ENCODE measurements at places on chromosomes 13 and 19.

DNA sequence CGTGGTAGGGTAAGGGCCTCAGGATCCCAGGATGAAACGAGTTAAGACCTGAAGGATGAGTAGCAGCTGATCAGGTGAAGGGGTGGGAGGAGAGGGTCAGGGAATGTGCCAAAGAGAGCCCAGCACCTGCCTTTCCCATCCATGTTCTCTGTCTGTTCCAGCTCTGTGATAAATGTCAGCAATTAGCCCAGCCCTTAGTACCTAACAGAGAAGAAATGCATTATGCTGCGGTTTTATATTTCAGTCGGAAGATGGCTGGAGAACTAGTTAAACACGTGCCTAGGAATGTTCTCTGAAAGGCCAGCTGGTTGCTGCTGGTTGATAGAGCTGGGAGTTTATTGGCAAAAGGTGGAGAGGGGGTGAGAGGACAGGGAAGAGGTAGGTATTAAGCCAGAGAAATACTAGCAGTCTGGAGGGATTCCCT, 268.2 kb downstream of the SHISA2 start:
- DNase-seq = no peak

- peak; percentile 48 for DNase-seq
Observed at GRCh38 chr19:2034729-2035589, 16.1 kb downstream of the MKNK2 start.

DNA sequence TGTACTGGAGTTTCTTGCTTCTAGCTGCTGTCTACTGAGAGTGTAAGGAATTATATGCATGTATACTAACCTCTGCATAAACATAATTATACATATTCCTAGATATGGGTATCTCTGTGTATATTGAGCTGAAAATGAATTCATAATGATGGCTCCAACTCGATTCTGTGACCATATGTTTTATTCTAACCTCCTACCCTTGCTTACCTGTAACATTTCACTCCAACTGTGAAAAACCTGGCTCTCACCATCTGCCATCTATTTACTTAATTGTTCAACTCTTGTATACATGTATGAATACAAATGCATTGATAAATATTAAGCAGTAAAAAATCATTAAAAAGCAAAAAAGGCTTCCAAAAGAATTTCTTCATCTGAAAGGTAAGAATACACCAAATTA, 1729.5 kb upstream of the SPRY2 start:
- DNase-seq = no peak

DNA sequence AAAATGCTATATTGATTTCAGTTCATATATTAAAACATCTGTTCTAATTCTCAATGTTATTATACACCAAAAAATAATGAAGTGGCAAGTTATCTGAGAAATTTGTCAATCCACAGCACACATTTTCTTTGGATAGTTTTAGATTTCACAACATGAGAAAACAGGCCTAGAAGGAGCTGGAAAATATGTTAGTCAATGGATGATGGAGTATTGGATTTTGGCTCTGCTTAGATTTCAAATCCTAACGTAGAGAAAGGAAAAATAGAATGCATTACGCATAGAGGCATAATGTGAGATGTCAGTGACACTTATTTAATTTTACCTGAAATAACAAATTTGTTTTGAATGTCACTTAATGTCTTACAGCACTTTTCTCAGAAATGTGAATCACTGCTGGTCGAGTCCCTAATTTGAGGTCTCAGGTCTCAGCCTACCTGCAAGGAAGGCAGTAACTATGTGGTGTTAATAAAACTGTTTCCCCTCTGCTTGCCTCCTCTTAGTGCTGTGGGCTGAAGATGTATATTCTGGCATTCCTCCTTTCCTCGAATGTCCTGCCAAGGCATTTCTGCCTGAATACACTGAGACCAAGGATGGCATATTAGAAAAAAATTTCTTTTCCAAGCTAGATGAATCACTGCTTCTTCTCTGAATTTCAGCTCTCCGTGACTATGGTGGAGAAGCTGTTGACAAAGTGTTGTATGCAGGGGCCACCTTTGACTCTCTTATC, 232.4 kb downstream of the POSTN start:
- no peak for DNase-seq

GRCh38 chr19:17510220-17510993, 1.0 kb upstream of the PGLS start:
- no peak for DNase-seq

GRCh38 chr19:20999731-21000352, 20.6 kb upstream of the ZNF430 start:
- DNase-seq = peak; percentile 96

DNA sequence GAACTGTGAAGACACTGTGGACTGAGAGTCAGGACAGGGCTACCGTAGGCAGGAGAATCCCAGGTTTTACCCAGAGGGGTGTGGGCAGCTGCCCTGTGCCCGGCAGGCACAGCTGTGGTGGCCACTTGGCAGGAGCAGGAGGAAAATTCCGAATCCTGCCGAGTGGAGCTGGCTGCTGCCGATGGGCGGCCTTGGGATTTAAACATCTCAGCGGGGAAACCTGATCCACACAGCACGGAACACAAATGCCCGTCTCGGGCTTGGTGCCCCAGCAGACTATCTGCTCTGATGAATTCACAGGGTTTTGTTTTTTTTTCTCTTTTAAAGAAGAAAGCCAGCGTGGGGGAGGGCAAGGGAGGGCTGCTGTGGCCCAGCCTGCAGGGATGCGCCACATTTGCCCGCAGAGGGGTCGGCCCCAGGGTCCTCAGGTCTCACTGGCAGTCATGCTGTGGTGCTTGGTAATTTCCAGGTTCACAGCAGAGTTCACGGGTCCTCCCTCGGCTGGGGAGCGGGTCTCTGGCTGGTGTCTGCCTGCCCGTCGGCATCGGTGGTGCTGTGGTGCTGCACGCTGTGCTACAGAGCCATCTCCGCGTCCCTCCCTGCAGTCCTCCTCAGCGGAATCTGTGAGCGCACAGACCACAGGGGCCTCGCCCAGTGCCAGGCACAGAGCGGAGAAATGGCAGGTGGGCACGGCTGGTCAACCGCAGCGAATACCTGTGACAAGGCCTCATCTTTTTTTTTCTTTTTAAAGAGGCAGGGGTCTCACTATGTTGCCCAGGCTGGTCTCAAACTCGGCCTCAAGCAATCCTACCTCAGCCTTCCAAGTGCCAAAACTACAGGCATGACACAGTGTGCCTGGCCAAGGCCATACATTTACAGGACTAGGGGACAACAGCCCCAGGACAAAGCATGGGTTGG, 28.1 kb downstream of the MPND start:
- no peak for DNase-seq

DNA sequence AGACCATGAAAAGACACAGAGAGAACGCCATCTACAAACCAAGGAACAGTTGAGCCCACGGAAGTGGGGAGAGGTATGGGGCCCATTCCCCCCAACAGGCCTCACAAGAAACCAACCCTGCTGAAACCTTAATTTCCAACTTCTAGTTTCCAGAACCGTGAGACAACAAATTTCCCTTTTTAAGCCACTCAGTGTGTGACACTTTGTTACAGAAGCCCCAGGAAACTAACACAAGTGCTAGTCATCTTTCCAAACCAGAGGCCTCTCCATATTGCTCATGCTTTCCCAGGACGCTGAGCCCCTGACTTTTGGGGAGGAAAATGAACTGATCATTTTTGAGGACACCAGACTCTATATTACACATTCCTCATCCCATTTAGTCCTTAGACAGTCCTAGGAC, 186.8 kb downstream of the NUFIP1 start:
- DNase-seq = no peak

DNA sequence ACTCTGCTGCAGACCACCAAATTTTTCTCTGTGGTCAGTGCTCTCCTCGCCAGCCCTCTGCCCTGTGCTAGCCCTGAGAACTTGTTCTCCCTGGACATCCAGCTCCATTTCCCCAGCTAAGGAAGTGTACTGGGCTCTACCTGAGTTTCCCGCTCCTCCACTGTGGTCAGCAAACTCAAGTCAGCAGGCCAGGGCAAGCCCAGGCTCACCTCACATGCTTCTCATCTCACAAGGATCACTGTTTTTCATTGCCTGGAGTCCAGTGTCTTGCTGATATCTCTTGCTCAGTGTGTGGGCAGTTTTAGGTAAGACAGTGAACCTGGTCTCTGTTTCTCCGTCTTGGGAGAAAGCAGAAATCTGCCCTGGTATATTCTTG, 201.4 kb downstream of the FOXO1 start:
- no peak for DNase-seq

DNA sequence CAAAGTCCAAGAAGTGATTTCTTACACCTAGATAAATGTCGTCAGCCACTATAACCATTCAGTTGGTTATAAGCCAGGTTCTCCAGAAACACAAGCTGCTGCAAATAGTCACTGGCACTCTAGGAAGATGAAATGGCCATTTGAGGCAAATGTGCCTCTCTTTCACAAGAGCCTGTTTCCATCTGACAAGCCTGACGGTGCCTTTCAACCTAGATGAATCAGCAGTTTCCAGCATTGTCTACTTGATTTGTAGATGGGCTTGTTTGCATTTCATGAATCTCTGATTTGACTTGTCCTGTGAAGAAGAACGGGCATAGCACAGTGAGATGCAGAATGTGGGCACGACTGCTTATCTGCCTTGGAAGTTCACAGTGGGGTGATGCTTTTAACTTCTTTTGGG, 327.2 kb downstream of the LMO7 start:
- DNase-seq = peak; percentile 22

GRCh38 chr13:99347911-99348451, 40.8 kb upstream of the GPR183 start:
- no peak for DNase-seq

DNA sequence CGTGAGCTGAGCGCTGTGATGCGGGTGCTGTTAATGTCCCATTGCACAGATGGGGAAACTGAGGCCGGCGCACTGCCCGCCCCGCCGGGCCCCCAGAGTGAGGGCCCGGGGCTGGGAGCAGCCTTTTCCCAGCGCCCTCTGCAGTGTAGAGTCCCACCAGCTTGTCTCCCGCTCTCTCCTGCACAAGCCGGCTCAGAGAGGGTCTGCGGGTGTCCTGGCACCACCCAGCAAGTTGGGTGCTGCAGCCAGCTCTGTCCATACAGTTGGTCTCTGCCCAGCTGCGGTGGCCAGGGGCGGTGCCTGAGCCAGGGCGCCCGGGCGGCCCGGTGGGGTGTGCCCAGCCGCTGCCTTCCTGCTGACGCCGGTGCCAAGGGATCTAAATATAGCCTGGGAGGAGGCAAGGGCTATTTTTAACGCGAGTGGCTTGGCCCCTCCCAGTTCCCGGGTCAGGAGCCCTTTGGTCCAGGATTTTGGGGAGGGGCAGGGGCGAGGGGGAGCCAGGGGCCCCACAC, 19.3 kb downstream of the GADD45B start:
- peak; percentile 52 for DNase-seq

DNA sequence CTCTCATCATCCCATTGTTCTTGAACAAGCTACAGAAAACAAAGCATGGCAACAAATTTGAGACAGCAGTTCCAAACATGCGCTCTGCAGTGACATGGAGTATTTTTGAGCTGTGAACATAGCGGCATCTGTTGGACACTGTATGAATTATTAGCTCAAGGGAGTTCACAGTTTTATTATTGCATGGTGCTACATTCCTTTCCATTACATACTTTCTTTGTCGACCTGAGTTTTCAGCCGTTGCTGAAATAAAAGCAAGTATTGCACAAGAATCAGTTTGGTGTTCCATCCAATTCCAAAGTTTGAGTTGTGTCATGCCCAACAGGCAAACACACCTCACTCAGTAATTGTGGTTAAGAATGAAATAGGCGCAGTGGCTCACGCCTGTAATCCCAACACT, 30.1 kb upstream of the METTL21C start:
- DNase-seq = peak; percentile 70

DNA sequence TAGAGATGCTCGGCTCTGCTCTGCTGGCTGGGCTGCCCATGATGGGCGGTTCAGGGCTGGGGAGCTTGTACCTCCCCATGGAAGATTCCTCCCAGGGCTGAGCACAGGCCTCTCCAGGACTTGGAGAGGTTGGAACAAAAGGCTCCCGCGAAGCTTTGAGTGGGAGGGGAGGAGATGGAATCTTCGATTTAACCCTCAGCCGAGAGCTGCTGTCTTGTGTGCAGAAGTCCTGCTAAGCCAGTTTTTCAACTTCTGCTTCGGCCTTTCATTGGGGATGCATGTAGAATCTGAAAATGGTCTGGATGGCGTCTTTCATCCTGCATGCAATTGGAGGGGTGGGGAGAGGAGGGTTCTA, 163.3 kb downstream of the KDM4B start:
- DNase-seq = no peak

GRCh38 chr13:22091971-22092300, 421.1 kb downstream of the FGF9 start:
- DNase-seq = no peak

DNA sequence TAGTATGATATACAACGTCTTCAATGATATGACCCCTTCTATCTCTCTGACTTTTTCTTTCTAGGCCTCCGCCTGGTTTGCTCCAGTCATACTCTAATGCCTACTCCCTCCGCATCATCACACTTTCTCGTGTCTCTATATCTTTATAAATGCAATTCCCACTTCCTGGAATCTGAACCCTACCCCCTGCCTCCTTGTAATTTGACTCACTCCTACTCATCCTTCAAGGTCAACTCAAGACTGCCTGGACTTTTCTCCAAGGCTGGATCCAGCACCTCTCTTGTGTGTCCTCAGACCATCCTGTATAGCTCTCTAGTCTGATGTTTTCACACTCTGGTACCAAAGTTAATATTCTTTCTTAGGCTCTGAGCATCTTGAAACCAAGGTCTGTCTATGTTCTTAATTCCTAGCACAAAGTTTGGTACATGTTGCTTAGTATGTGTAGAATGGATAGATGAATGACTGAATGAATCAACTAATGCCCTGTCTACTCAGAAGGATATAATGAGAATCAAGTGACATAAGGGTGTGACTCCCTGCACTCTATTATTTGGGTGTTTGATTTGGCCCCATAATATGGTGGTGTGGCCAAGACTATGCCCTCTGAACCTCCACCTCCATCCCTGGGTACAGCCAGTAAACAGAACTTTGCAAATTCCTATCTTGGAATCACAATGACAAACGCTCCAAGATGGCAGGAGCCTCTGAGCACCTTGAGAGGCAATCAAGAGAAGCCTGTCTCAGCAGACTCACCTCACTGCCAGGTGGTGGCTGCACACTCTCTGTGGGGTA, 74.3 kb upstream of the SERP2 start:
- no peak for DNase-seq

DNA sequence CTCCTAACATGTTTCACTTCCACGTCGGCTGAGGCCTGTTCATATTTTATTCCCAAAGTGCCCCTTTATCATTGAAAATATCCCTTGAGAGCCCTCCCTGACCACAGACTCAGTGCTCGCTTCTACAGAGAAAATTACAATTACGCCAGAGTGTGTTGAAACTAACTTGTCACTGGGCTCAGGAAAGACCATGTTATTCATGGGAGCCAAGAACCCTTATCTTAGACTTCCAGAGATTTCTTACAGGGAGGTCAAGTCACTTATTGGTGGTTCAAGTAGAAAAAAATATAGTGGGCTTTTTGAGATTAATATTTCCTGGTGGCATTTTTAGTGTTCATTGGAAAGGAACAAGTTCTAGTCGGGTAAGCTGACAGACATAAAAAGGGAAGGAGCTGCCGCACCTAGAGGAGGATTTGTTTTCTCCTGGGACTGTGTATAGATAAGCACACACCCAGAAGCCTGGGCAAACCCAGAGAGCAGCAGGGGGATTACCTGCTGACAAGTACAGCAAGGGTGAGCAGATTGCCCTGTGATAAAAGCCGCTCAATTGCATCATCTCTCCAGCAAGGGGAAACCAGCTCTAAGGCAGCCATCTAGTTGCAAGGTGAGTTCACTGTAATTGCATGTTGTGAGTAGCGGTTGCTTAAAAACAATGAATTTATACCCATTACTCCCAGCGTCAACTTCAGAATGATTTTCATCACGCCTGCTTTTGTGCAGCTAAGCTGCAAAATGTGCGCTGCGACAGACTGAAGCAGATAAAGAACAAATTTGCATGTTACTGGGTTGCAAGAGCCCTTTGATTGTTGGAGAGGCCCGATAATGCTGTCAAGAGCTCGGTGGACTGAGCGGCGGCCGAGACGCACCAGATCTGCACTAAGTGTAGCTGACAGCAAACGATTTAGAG, 46.2 kb downstream of the DCT start:
- no peak for DNase-seq

Data from iris pigment epithelial cell (primary cell).